ENCODE measurements at places on chromosomes 7 and 10.

DNA sequence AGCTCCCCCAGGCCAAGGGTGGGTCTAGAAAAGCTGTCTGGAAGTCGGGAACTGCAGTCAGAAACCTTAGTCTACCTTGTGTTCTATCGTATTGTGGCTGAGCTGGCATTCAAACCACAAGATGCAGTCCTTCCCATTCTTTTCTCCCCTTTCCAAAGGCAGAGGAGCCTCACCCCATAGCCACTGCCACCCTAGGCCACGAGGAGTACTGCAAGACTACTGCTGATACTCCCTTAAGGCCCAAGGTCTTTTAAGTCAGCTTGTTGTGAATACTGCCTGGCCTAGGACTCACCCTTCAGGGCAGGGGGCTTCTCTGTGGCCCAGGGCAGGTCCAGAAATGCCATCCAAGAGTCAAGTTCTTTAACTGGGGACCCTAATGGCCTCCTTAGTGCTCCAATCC lies 214.5 kb upstream of the CNTNAP2 start:
- no peak for DNase-seq

GRCh38 chr10:556971-557637 lies 132.4 kb downstream of the DIP2C start:
- DNase-seq = no peak

GRCh38 chr10:48943096-48943495 lies 3.5 kb upstream of the LRRC18 start:
- no peak for DNase-seq

DNA sequence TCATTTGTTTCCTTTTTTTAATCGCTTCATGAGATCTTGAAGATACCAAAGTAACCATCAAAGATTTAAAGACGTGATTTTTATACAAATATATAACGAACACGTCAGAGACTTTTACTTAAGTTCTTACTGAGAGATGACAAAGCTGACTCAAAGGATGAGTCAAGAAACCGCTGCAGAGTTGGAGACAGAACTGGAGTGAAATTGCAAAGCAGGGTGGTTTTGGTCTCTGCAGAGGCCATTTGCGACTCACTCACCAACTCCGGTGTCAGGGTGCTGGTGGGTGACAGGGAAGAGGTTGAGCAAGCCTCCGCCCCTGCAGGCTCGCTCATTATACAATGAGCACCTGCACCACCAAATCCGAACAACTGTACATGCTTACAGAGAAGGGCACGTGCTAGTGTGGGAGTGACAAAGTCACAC lies 75.2 kb downstream of the DNAJB6 start:
- DNase-seq = no peak

DNA sequence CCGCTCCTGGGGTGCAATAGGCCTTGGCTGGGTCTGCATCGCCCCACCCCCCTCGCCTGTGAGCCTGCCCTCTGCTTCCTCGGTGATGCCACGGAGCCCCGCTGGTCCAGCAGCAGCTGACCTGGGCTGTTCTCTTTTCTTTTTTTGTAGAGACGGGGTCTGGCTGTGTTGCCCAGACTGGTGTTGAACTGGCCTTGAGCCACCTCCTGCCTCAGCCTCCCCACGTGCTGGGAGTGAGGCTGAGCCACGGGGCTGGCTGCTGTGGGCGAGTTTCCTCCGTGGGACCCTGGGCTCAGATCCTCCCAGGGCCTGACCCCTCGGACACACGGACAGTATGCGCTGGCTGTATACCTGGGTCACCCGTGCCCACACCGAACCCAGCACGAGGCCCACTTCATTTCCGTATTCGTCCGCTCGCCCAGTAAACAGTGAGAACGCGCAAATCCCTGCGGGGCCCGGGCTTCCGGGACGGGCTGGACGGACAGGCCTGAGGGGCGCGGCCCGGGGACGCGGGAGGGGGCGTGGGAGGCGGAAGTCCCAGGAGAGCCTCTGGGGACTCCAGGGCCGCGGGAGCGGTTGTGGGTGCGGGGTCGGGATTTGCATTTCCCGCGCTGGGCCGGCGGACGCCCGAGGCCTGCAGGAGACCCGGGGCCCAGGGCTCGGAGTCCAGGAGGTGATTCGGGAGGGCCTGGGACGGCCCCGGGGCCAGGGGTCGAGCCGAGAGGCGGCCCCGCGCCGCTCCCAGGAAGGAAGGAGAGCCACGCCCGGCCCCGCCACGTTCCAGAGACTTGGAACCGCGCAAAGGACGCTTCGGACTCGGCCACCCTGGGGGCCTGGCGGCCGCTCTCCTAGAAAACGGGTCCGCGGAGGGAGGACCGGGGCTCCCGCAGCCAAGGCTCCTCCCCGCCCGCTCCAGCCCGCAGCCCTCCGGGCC lies 57.7 kb upstream of the DNAJB6 start:
- DNase-seq = no peak

DNA sequence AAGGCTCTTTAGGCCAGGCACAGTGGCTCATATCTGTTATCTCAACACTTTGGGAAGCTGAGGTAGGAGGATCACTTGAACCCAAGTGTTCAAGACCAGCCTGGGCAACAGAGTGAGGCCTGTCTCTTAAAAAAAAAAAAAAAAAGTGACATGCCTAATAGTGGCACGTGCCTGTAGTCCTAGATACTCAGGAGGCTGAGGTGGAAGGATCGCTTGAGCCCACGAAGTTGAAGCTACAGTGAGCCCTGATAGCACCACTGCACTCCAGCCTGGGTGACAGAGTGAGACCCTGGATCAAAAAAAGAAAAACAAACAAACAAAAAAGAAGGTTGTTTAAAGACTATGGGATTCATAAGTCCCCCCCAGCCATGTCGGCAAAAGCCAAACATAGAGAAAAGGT lies 42.2 kb upstream of the NRF1 start:
- DNase-seq = peak; percentile 5

DNA sequence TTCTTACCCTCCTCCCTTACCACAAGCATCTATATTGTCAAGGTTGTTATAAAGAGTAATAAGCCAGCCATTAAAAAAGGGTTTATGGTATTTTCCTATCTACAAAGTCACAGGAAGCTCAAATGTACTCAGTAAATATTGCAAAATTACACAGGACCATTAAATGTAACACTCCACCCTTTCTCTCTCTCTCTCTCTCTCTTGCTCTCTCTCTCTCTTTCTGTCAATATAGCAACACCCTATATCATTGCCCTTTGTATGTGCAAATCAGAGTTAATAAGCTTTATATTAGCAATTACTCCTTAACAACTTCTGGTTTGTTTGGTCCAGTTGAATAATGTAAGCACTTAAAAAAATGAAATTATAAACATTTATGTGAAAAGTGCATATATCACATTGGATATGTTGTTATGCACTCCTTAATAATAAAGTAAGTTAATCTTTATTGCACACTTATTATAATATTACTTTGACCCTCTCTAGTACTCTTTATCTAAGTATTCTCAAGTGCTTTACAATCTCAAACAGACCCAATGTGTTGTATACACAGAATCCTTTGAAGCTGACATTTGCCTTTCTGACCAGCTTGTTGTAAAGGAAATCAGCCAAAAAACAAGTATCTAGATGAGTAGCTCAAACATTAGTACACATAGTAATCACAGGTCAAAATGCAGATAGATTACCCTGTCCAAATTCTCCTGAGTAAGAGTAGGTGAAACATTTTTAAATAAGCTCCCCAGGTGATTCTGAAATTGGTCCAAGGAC lies 93.2 kb downstream of the CFTR start:
- DNase-seq = no peak

DNA sequence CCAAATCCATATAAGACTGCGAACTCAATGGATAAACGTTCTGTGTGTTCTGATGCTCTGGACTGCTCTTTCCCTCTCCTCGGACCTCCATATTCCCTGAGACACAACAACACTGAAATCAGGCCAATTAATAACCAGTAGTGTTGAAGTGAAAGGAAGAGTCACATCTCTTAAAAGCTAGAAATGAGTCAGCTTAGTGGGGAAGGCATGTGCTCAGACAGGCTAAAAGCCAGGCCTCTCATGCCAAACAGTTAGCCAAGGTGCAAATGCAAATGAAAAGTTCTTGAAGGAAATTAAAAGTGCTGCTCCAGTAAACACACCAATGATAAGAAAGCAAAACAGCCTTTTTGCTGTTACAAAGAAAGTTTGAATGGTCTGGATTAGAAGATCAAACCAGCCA lies 29.3 kb downstream of the TNS3 start:
- DNase-seq = no peak

DNA sequence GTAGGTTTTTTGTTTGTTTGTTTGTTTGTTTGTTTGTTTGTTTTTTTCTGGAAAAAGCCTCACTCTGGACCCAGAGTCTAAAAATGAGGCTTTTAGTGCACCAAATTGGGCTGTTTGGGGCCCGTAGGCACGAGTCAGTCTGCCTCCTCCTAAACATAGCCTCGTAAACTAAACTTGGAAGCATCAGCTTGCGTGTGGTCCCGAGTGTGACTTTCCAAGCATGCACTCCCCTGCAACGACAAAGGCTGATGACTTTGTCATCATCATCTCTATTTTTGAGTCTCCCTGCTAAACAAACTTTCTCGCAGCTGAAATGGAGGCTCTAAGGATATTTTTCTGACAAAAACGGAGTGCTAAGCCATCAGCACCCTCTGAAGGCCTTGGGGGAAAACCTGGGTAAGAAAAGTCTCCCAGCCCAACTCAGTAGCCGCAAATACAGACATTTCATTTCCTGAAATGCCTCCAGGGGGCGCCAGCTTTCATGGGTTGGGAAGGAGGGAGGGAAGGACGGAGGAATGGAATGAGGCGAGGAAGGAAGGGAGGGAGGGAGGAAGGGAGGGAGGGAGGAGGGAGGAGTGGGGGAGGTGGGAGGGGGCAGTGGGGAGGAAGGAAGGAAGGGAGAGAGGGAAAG lies 245.9 kb downstream of the KCNMA1 start:
- DNase-seq = peak; percentile 31

- no peak for DNase-seq
Observed at GRCh38 chr7:149790146-149790548, 16.8 kb upstream of the ZNF467 start.

DNA sequence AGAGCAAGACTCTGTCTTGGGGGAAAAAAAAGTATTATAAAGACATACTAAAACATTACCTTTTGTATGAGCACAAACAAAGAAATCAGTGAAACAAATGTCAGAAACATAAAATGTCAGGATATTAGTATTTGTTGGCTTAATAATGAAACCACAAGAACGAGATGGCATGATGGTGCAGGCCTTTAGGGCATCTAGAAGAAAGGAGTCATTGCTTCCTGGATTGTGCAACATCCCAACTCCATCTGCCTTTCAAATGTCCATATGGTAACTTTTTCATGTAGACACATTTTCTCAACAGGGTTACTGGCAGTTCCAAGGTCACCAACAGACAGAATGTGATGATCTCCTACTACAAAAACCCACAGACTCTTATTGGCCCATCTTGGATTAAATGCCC lies 96.6 kb downstream of the ZNF248 start:
- no peak for DNase-seq

GRCh38 chr10:33114451-33114952 lies 156.5 kb upstream of the ITGB1 start:
- no peak for DNase-seq

GRCh38 chr7:34224281-34224680 lies 318.9 kb downstream of the BMPER start:
- no peak for DNase-seq

DNA sequence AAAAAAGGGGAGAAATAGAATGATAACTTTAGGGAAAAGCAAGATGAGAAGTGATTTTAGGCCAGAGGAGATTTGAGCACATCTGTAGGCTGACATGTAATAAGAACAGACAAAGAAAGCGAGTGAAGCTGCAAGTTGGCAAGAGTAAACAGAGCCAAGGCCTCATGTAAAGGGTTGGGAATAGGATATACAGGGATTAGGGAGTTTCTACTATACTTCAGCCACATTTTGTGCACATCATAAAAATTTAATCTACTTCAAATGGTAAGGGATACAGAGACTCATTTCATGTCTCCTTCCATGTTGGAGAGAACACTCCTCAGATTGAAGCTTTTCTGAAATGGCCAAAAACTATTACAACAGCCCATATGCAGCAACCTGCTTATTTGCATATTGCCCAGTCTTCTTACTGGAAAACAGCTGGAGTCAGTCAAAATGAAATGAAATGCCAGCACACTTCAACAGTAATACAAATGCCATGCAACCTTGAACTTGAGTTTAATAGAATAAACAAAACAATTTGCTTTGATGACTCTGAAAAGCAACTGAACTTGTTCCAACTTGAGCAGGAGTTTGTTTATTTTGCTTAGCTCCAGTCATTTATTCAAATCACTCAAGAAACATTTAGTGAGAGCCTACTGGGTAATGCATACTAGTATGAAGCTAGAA lies 49.9 kb downstream of the NRCAM start:
- DNase-seq = peak; percentile 27

DNA sequence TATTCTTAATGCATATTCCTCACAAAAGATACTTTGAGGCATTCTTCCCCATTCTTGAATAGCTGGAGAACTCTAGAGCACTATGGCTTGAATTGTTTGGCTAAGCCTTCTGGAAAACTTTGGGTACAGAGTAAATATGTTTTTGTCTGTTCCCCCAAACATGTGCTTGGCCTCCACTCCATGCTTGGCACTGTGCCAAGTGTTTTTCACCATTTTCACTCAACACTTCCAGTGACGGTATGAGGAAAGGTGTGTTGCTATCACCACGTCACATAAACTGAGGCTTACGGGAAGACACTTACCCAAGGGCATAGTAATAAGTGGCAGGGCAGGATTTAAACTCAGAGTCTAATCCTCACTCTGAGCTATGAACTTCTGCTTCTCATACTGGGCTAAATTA lies 318.2 kb downstream of the WDR11 start:
- no peak for DNase-seq

Measured in NCI-H2171 treated with DMSO at 0.1 percent for 48 hours (cell line).